ENCODE measurements at places on chromosomes 2 and 18. TPM values are rescaled to one million over a fixed set of nuclear protein-coding genes. Genes with fewer than 3 reads are reported as not detected.

DNA sequence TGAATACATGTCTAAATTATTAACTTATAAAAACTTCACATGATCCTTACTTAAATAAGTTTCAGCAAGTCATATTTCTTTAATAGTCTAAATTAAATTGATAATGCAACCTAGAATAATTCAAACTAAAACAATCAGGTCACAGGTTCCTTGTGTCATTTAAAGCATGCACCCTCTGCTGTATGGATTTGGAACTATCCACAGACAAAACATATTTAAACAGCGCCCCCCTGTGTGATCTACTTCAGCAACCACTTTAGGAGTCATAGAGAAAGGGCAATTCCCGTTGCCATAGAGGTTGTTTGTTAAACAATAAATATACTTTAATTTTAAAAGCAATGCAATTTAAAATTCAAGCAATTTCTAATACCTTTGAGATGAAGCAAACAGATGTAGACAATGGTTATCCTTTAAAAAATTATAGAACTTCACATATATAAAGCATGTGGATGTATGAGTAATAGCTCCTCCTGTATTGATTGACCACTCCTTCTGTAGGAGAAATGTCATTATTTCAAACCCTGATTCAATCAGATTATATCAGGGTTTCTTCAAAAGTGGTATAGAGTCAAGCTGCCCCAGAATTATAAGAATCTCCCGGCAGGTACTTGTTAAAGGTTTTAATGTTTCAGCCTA, 21.2 kb downstream of the GRB14 start:
- DNase-seq, result peak; percentile 70

GRCh38 chr2:96470636-96471035, 34.5 kb downstream of the NEURL3 start:
- peak; percentile 48 for DNase-seq

- no peak for DNase-seq
Measured at GRCh38 chr2:169849710-169850109, 22.5 kb downstream of the UBR3 start.

- DNase-seq, result no peak
Measured at GRCh38 chr18:61248589-61248988, 84.6 kb upstream of the CDH20 start.

DNA sequence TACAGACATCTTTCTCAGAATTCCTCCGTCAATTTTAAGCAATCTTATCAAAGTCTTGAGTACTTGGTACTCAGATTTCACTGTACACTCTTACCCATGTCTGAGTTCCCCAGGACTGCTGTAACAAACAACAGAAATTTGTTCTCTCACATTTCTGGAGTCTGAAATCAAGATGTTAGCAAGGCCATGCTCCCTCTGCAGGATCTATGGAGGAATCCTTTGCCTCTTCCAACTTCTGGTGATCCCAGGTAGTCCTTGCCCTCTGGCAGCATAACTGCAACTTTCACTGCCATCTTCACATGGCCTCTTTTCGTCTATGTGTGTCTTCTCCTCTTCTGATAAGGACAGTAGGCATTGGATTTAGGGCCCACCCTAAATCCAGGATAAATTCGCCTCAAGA, 17.1 kb upstream of the CACNB4 start:
- DNase-seq, result peak; percentile 17

DNA sequence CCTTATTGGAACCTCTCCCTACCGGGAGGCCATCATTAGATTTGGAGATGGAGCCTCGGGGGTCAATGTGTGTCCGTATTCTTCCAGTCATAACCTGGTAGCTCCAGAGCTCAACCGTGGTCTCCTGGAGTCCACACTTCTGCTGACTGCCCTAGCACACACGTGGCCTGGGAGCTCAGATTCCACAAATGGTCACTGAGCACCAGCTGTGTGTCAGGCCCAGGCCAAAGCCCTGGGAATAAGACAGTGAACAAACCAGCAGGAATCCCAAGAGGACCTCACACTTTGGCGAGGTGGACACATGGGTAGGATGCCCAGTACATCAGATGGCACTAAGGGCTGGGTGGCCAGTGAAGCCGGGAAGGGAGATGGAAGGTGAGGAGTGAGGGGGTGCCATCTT, 15.5 kb downstream of the GYPC start:
- no peak for DNase-seq

MFSD2B gene
- total RNA-seq, result not detected
